ENCODE measurements at places on chromosomes 2 and 18.

- no peak for DNase-seq
These were observed 91.4 kb upstream of the LINC00305 start for GRCh38 chr18:64240316-64240715.

GRCh38 chr2:182240862-182241371 is 185.9 kb downstream of the PDE1A start:
- no peak for DNase-seq

- no peak for DNase-seq
These were observed 84.6 kb upstream of the CERS6 start for GRCh38 chr2:168371273-168372019.

DNA sequence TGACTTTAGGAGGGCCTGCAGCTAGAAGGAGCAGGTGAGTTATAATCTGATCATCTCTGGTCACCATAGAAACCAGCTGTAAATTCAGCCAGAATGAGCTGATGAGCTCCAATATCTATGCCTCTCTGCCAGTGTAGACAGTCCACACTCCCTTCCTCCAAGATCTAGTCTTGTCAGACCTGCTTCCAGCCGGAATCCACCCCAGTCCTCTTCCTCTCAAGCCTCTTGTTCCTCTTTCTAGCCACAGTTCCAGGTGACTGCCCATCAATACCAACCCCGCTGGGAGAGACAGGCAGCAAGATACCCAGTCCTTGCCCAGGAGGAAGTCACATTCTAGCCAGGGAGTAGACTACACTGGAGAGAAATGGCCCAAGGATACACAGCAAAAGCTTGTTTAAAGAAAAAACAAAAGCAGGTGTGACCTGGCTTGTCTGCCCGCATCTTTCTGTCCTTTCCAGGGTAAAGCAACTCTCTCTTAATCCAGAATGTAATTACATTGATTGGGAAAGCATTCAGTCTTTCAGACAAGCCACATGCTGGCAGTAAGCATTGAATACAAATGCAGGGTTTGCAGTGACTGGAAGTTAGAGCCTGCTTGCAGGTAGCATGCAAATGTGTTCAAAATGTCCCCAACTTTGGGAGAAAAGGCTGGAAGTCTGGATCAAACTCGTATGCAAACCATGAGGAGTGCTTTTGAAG is 9.0 kb upstream of the SLC35F6 start:
- DNase-seq, result no peak

- no peak for DNase-seq
These were observed 320.9 kb upstream of the MC4R start for GRCh38 chr18:60693426-60693825.

DNA sequence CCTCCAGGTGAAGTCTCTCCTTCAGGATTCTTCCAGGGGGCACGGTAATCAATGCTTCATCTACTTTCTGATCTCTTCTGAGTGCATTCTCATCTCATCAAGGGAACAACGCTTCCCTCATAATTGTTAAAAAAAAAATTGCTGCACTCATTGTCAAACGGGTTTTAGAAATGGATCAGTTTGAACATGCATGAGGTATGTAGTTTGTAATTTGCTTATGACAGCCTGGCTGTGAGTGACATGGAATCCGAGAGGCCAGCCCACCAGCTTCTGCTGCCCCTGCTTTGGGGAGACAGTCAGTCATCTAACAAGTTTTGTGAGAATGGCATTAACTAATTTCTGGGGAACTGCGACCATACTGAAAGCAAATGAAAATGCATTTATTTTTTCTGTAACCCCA is 791.9 kb upstream of the SOX11 start:
- no peak for DNase-seq

DNA sequence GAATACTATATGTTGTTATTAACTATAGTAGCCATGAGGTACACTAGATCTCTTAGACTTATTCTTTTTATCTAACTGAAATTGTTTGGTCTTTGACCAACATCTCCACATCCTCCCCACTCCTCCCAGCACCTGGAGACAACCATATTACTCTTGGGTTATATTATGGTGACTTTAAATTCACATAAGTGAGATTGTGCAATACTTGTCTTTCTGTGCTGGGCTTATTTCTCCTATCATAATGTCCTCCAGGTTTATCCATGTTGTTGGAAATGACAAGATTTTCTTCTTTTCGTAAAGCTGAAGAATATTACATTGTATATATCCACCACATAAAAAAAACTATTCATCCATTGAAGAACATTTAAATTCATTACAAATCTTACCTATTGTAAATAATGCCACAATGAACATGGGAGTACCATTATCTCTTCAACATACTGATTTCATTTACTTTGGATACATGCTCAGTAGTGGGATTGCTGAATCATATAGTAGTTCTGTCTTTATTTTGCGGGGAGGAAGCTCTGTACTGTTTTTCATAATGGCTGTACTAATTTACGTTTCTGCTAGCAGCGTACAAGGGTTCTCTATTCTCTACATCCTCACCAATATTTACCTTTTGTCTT is 159.2 kb upstream of the SCN7A start:
- no peak for DNase-seq

Measured in left ventricle myocardium superior (tissue), 1 donor.